ENCODE measurements at places on chromosomes 5 and 9. TPM values are rescaled to one million over a fixed set of nuclear protein-coding genes. Genes with fewer than 3 reads are reported as not detected.

DNA sequence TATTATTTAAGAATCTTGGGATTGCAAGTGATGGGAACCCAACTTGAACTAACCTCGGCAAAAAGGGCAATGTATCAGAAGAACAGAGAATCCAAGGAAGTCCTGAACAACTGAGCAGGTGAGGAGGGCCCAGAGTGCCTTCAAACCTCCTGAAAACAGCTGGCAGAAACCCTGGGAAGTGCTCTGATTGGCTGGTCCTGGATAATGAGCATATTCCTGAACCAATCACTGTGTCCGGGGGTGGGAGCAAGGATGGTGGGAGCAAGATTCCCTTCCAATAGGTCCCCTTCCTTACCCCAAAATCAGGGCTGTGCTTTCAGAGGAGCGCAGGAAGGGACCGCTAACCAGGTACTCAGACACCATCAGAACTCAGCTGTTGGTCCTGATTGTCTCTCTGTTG is 31.9 kb upstream of the TBC1D2 start:
- no peak for DNase-seq
- H3K27ac ChIP-seq, result no peak overlapping the region
- H3K4me3 ChIP-seq, result no peak overlapping the region
- H3K36me3 ChIP-seq, result no peaks in the 10 kb centered on the region
- no peaks in the 10 kb centered on the region for H3K4me1 ChIP-seq

DNA sequence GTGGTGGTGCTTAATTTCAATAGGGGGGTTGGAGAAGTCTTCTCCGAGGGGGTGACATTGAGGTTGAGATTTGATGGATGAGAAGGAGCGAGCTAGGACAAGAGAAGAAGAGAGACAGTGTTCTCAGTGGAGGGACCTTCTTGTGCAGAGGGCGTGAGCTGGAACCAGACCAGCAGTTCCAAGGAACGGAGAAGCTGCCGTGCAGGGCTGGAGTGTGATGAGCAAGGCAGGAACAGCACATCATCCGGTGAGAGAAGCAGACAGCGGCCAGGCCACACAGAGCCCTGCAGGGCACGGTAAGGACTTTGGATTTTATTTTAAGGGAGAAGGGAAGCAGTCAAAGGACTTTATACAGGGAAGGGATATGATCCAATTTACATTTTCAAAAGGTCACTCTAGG is 206.9 kb downstream of the MELK start:
- DNase-seq, result no peak
- no peaks in the 10 kb centered on the region for H3K36me3 ChIP-seq
- H3K4me1 ChIP-seq, result no peaks in the 10 kb centered on the region
- no peak overlapping the region for H3K27ac ChIP-seq
- no peaks in the 10 kb centered on the region for H3K27me3 ChIP-seq

GRCh38 chr9:3281399-3281798 is 244.4 kb downstream of the RFX3 start:
- no peak overlapping the region for H3K27ac ChIP-seq
- no peaks in the 10 kb centered on the region for H3K36me3 ChIP-seq
- H3K27me3 ChIP-seq, result no peaks in the 10 kb centered on the region

The TAF11L5 gene
- total RNA-seq, result not detected
